ENCODE measurements at places on chromosomes 6 and 20. TPM values are rescaled to one million over a fixed set of nuclear protein-coding genes. Genes with fewer than 3 reads are reported as not detected.

GRCh38 chr6:66396549-66396948, 689.5 kb upstream of the EYS start:
- no peak for DNase-seq

Gene TCF19
- polyA plus RNA-seq = 8.4 TPM

- no peak for DNase-seq
Measured at GRCh38 chr6:116387374-116387773, 16.6 kb downstream of the DSE start.

Gene CST2
- not detected for polyA plus RNA-seq

DNA sequence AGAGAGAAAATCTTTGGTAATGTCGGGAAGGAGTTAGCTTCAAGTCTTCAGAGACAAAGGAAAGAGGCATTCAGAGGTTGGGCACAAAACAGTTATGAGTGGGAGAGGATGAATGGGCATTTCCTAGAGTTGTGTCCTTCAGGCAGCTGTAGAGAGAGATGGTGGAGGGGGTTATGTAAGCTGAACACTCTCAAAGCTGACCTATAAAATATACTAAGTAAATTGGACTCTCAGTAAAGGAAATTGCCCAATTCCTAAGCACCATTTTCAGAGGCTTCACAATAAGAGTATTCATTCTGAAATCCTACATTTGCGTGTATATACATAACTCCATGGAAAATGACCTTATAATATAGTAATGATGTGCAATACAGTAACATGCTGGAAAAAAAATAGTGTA, 161.2 kb downstream of the KCNQ5 start:
- no peak for DNase-seq

DNA sequence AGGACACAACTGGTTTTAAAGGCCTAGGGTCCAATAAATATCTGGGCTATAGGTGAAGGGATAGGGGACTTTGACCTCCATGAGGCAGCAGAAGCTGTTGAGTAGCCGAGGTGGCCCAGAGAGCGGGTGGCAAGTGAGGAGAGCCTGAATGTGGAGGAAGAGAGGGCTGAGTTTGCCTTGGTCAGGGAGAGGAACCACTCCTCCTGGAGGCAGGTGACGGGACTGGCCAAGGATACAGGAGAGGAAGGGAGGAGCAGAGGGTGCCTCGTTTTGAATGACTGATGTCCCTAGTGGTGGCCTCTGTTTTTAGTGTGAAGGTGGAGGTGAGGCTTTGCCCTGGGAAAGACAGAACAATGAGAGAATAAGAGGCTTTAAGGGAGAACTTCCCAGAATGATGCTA, 19.1 kb upstream of the AAR2 start:
- DNase-seq = no peak

DNA sequence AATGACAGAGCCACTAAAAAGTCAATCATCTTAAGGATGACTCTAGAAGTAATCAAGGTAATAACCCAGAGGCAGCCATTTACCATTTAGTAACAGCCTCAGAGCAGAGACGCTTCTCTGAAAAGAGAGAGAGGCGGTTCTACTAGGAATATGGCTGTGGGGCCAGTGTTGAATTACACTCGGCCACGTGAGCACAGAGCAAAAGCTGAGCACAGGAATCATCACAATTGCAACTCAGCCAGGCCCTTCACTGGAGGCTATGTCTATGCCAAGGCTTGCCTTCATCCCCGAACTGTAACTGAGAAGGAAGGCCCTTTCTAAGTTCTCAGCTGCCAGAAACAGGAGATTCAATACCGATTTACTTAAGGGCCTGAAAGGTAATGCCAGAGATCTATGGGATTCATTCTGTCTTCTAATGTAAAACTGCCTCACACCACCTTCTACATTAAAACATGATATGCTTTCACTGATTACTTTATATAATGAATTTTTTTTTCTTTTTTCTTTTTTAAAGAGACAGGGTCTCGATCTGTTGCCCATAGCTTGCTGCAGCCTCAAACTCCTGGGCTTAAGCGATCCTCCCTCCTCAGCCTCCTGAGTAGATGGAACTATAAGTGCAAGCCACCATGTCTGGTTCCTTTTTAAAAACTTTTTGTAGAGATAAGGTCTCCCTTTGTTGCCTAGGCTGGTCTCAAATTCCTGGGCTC, 67.6 kb downstream of the NUDT3 start:
- DNase-seq = peak; percentile 74

Gene ARMH2
- not detected for polyA plus RNA-seq

GRCh38 chr6:160750276-160750689, 48.2 kb downstream of the PLG start:
- no peak for DNase-seq

DNA sequence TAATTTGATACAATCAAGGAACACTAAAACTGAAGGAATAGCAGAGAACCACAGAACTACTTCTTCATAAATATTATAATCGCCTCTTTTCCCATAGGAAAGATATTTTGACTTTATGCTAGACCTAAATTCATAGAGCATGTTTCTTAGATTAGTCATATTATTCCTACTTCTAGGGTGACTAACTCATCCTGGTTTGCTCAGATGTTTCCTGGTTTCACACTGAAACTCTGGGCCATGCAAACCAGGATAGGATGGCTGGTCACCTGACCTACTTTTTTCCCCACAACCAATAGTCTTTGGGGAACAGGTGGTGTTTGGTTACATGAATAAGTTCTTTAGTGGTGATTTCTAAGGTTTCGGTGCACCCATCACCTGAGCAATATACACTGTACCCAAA, 42.8 kb downstream of the MMS22L start:
- DNase-seq = no peak

GRCh38 chr20:57445298-57445697, 54.1 kb downstream of the RBM38 start:
- no peak for DNase-seq

GRCh38 chr6:137736048-137736818, 130.8 kb upstream of the TNFAIP3 start:
- DNase-seq = no peak

Gene PHIP
- polyA plus RNA-seq = 25.5 TPM
